IPS DF 19.7 (cell line): ENCODE measurements at places on chromosomes 2 and 18.
A peak's percentile ranks its signal among the peaks of the same experiment; 100 is the strongest.

DNA sequence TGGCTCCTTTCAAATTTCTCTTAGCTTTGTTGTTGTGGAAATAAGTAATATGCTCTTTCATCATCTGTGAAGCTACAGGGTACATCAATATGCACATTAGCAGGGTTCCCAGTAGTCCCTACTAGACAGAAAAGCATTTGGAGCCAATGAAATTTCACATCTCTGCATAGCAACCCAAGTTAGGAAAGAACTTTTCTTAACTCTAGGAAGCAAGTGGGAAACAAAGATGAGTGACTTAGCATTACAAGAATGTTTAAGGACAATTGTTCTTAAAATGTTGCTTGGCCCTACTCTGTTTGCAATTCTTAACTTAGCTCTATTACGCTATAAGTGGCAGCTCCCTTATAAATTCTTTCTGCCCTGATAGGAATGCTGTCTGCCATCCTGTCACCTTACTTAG lies 39.6 kb downstream of the ZEB2 start:
- no peak for DNase-seq

DNA sequence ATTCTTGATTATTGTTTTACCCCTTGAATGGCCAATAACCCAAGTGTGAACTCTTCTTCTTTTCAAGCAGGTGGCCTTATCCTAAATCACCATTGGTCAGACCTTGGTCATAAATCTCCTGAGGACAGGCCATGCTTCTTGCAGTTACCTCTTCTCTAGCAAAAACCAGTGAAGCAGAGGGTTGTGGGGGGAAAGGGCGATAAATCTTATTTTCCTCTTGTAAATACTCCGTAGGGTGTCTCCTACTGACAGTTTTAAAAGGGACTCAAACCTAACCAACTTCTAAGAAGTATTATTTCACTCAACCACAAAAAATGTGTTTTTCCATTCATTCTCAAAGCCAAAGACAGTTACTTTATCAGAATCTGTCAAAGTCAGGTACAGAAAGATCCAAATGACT lies 168.1 kb upstream of the RMP24 start:
- no peak for DNase-seq

- DNase-seq, result no peak
Observed at GRCh38 chr2:72103161-72103560, 44.5 kb downstream of the CYP26B1 start.

DNA sequence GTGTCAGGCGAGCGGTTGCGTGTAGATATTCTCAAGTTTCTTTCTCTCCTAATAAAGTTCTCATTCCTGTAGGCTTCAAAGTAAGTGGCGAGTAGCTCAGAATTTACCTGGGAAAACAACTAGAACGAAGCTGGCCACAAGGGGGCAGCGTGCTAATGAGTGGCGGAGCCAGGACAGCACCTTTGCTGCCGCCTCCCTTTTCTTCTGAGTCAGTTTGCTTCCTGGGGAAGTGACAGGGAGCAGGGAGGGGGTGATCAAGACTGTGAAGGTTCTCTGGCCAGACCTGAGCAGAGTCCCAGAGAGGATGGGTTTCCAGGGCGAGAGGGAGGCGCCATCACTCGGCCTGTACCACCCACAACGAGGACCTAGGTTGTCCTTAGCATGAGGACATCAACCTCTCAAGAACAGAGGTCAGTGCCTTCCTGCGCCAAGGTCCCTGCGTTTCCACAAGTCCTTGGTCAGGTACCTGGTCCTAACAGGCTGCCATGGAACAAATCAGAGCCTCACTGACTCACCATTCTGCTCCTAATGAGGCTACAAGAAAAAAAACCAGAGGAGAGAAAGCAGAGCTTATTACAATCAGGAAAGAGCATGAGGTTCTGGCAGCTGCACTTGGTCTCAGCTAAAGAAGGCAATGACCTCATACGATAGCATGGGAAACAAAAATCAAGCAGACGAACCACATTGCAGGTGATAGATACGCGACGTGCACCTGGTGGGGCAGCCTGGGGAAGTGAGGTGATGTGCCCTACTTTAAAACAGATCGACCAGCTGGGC lies 98.7 kb downstream of the PLB1 start:
- DNase-seq, result peak; percentile 63

- DNase-seq, result no peak
Observed at GRCh38 chr2:235541838-235542549, 48.2 kb downstream of the AGAP1 start.

GRCh38 chr2:233546774-233547173 lies 19.8 kb downstream of the USP40 start:
- DNase-seq, result no peak

GRCh38 chr2:241777686-241778627 lies 1.3 kb downstream of the GAL3ST2 start:
- no peak for DNase-seq

DNA sequence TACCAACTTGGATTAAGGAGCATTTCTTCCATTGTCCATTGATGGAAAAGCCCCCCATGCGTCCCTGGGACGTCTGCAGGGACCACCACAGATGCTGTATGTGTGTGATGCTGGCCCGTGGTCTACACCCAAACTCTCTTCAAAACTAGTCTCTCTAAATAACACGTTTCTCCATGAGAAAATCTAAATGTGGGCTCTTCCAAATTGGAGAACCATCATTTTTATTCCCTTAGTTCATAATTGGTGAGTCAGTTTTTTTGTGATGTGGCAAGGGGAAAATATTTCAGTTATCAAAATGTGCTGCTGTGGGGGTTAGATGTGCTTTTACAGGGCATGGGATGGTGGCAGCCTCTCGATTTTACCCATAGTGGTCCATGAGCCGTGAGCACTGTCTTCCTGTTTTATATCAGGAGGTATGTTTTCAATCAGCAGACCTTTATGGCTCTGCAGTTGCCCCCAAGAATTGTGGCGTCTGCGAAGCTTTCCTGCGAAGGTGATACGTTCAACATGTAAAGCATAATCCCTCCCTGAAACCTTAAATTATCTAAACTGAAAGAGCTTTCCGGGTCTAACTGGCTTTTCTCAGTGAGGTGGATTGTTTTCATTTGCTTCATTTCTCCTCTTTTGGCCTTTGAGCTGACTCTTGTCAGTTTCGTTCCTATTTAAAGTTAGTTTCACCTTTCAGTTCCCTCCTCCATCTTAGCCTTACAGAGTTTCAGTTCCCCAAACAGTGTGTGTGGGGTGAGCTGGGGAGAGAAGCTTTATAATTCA lies 78.4 kb downstream of the SETBP1 start:
- no peak for DNase-seq

GRCh38 chr2:118050974-118051373 lies 37.1 kb upstream of the CCDC93 start:
- no peak for DNase-seq
